ENCODE measurements at places on chromosomes 16 and 17. TPM values are rescaled to one million over a fixed set of nuclear protein-coding genes. Genes with fewer than 3 reads are reported as not detected.

Gene TP53TG3C
- not detected for total RNA-seq

Gene NPIPB6
- total RNA-seq, result 1.7 TPM

- no peak for DNase-seq
Observed at GRCh38 chr17:64148017-64148631, 18.2 kb upstream of the ERN1 start.

DNA sequence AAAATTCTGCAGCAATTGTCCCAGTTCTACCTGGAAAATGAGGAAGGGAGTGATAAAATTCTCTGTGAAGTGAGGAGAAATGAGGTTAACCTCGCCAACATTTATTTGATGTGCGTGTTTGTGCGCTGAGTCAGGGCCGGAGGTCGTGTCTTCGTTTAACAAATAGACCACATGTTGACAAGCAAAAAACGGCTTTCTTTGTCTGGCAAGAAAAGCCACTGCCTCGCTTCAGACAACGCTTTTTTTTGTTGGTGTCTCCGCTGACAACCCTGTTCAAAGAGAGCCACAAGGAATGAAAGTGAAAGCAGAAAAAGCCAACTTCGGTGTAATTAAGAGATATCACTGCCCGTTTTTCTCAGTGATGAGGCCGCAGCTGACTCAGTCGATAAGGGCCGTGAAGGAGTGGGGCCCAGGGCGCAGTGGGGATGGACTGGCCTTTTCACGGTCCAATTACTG is 510.6 kb downstream of the CDH13 start:
- no peak for DNase-seq

Gene SULT1A2
- 4.3 TPM for total RNA-seq

DNA sequence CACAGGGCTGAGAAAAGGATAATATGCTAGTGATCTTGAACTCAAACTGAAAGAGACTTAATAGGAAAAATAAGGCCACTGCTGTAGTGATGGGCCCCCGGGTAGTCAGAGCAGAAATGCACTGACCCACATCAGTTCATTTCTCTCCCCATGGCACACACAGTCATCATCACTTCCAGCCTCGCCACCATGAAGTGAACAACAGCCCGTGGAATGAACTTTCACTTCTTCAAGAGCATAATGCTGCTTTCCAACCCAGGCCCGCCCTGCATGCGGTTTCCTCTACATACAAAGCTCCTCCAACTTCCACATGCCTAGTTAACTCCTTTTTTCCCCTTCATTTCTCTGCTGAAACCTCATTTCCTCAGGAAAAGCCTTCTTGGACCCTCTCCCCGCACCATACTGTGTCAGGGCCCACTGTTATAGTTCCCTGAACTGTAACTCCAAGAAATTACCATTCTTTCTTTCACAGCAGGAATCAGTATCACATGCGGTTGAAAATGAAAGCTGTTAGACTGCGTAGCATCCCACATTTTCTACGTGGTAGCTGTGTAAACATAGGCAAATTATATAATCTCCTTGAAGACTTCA is 65.8 kb upstream of the SMIM36 start:
- peak; percentile 67 for DNase-seq

Gene CCL11
- total RNA-seq, result not detected

- DNase-seq, result no peak
Observed at GRCh38 chr17:6460531-6461161, 16.4 kb downstream of the PIMREG start.

GRCh38 chr17:82222816-82223215 is 6.0 kb upstream of the SLC16A3 start:
- no peak for DNase-seq

Gene PNMT
- 5.1 TPM for total RNA-seq

GRCh38 chr17:81306898-81307510 is 11.9 kb upstream of the SLC38A10 start:
- DNase-seq, result no peak

DNA sequence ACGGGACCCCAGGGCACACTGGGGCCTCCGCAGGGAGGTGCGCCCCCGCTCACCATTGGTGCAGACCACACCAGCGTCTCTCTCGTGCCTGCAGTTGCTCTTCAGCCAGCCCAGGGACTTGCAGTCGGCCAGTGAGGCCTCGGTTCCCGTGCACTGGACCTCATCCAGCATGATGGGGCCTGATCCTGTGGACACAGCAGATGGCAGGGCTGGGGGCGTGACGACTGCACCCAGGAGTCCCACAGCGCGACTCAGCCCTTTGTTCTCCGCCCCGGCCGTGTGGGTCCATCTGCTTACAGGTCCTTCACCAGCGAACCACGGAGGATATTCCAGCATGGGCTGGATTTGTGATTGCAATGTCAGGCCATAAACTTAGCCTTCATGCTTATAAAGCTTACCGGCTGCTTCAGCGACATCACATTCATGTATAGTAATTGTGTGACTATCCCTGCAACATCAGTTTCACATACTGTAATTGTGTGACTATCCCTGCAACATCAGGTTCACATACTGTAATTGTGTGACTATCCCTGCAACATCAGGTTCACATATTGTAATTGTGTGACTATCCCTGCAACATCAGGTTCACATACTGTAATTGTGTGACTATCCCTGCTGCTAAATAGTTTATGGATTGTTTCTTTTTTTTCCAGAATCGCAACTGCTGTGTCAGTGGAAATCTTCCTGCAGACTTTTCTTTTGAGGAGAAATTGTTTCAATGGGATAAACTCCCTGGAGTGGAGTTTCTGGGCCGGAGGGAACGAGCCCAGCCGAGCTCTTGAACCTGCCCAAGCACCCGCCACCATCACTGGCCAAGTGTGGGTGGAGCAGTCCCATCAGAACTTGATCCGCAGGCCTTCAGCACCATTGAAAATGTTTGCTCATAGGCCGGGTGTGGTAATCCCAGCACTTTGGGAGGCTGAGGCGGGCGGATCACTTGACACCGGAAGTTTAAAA is 4.8 kb downstream of the LGALS3BP start:
- DNase-seq, result peak; percentile 89

- no peak for DNase-seq
Observed at GRCh38 chr17:45284176-45285140, 22.6 kb upstream of the SPATA32 start.

DNA sequence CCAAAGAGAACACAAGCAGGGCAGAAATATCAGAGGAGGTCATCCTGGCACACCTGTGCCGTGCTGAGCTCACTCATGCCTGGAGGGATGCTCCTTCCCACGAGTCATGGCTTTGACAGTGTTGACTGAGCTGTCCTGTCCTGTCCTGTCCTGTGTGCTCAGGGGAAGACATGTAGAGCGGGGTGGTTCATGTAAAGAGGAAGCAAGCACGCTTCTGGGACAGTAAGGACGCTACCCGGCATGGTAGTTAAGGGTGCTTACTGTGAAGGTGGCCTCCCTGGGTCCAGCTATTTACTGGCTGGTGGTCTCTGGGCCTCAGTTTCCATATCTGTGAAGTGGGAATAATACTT is 398 bp downstream of the LGALS9 start:
- no peak for DNase-seq

Gene LASP1
- 300 TPM for total RNA-seq

DNA sequence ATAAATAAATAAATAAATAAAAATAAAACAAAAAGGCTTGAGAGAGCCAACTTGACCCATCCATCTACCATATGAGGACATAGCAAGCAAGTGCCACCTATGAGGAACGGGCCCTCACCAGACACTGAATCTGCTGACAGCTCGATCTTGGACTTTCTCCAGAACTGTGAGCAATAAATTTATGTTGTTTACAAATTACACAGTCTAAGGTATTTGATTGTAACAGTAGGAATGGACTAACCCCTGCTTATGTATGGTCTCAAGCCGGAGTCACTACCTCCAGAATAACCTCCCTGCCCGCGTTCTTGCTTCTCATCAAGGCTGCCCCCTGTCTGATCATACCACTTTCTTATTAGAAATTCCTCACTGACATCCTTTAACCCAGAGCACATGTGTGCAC is 9.9 kb downstream of the SLC5A11 start:
- DNase-seq, result no peak

GRCh38 chr16:3467921-3468320 is 24.4 kb downstream of the NAA60 start:
- DNase-seq, result no peak

Gene DUSP3
- total RNA-seq, result 70.5 TPM

DNA sequence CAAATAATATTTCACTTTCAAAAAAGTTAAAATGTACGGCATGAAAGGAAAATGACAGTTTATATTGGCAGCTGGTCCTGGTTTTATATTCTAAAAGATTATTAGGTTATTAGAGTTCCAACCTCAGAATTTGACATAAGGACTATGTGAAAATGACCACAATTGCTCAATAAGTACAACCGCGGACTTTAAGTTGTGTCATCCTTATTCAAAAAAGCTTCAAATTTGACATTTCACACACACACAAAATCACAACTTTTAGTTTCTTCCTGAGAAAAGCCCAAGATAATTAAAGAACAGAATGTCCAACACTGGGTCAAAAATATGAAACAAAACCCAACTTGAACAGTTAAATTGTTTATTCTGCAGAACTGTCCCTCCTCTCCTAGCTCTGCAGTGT is 133.2 kb upstream of the AXIN2 start:
- DNase-seq, result no peak

Gene ST6GALNAC2
- total RNA-seq, result 15.8 TPM

DNA sequence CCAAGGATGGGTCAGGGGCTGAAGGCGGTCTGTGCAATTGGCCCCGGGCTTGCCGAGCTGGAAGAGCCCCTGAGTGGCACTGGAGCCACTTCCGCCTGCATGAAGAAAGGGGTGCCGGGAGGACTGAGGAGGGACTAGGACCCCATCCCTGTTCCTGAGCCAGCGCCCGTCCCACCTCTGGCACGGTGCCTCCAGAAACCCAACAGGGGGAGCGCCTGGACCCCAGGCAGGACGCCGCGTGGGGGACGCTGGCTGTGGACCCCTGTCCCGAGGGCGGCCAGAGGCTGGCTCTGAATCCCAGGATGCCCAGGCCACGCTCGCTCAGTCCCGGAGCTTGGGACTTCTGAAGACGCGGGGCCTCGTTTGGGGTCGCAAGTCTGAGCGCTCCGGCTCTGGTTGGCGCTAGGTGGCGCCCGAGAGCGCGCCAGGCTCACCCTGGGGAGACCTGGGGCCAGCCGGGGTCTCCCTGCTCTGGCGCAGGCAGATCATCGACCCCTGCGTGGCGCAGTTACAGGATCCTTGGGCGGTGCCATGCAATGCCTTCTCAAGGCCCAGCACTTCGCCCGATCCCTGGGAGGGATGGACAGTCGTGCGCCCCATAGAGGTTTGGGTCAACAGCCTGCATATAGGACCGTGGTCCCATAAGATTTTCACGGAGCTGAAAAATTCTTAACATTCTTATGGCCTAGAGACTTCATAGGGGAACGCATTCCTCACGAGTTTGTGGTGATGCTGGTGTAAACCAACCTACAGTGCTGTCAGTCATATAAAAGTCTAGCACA is 58.5 kb upstream of the CREBBP start:
- DNase-seq, result no peak

- no peak for DNase-seq
Observed at GRCh38 chr16:5314377-5314776, 216.8 kb upstream of the EEF2KMT start.

DNA sequence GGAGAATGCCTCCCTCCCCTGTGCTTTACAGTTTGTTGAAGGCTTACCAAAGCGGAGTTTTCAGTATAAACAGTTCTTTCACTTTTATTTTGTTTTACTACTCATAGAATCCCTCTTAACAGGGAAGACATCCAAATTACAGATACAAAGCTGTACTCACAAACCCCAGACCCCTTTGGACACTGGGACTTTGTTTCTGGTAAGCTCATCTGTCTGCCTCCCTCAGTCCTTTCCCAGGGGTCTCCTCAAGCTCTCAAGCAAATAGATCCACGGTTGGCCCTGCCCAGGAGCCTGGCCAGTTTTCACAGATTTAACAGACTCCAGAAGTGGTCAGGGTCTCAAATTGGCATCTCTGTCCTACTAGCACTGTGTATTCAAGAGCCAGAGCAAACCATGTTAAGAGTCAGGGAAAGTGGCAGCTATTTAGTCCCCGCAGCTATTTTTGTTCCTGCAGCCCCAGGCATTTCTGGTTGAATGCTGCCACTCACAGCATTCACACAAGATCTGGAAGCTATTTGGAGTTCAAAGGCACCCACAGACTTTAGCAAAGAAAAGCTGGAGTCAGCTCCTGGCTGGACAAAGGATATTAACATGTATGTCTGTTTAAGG is 54.2 kb downstream of the TMEM100 start:
- DNase-seq, result no peak

- peak; percentile 83 for DNase-seq
Observed at GRCh38 chr16:3879887-3880564, 487 bp downstream of the CREBBP start.

Gene TNFSF13
- 17.5 TPM for total RNA-seq

GRCh38 chr17:69222707-69223258 is 5.8 kb downstream of the ABCA10 start:
- no peak for DNase-seq

GRCh38 chr17:37239690-37240334 is 136.0 kb upstream of the C17orf78 start:
- no peak for DNase-seq

- no peak for DNase-seq
Observed at GRCh38 chr16:25297151-25297787, 39.6 kb upstream of the ZKSCAN2 start.

DNA sequence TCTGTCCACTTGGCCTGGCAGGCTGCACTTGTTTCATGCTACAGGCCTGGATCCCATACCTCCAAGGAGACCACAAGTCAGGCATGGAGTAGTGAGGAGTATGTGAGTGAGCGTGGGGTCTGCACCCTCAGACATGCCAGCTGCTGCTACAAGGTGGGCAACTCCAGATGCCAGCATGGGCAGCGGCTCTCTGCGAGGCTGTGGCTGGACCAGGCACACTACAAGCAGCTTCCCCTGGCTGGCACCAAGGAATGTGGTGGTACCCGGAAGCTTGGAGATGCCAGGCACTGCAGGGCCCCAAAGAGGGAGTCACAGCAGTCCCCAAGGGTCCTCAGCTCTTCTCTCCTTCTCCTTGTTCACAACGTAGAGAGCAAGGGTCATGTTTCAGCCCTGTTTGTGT is 16.1 kb upstream of the DNAH9 start:
- no peak for DNase-seq

- no peak for DNase-seq
Observed at GRCh38 chr17:55814377-55814776, 63.5 kb downstream of the PCTP start.

DNA sequence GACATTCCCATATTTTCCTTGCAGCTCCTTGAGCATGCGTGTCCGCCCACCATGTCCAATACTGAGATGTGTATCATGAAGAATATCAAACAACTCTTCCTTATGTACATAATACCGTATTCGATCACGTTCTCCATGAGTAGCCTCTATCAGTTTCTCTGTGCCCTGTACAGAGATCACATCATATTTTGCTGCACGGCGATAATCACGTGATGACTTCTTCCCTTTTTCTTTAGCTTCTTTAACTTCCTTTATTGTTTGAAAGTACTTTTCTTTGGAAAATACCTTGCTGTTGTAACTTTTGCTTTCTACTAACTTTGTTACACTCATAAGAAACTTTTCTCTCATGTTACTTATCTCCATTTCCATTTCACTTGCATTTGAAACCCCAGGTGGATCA is 6.6 kb downstream of the KRABD2 start:
- no peak for DNase-seq
